ENCODE measurements at places on chromosomes 4 and X. TPM values are rescaled to one million over a fixed set of nuclear protein-coding genes. Genes with fewer than 3 reads are reported as not detected.

SPANXN3 gene
- not detected for total RNA-seq

FAM47E gene
- total RNA-seq: 8.4 TPM

IL2 gene
- total RNA-seq: not detected

GLA gene
- total RNA-seq: 39.0 TPM

TMEM150C gene
- total RNA-seq: 0.88 TPM

HEPH gene
- 249 TPM for total RNA-seq

TEX13D gene
- total RNA-seq: not detected

GAGE2A gene
- total RNA-seq: not detected

LRP2BP gene
- total RNA-seq: not detected

GRID2 gene
- total RNA-seq: not detected

RAB41 gene
- total RNA-seq: not detected

NWD2 gene
- not detected for total RNA-seq

TCEANC gene
- total RNA-seq: 3.3 TPM

SPANXB1 gene
- not detected for total RNA-seq

DAPP1 gene
- not detected for total RNA-seq

ATP8A1 gene
- total RNA-seq: 71.0 TPM

SOWAHB gene
- total RNA-seq: 11.6 TPM

EDA2R gene
- not detected for total RNA-seq

PGAM4 gene
- not detected for total RNA-seq

Measured in Peyer's patch (tissue), 4 donors.